ENCODE measurements at places on chromosomes 11 and 22.
A peak's percentile ranks its signal among the peaks of the same experiment; 100 is the strongest.

GRCh38 chr11:8839306-8839956 lies 71.6 kb upstream of the AKIP1 start:
- DNase-seq: no peak

GRCh38 chr22:39170825-39171622 lies 18.5 kb upstream of the CBX7 start:
- peak; percentile 53 for DNase-seq

GRCh38 chr11:36292311-36292722 lies 3.1 kb upstream of the COMMD9 start:
- no peak for DNase-seq

- no peak for DNase-seq
Observed at GRCh38 chr11:33694346-33695050, 6.1 kb downstream of the C11orf91 start.

DNA sequence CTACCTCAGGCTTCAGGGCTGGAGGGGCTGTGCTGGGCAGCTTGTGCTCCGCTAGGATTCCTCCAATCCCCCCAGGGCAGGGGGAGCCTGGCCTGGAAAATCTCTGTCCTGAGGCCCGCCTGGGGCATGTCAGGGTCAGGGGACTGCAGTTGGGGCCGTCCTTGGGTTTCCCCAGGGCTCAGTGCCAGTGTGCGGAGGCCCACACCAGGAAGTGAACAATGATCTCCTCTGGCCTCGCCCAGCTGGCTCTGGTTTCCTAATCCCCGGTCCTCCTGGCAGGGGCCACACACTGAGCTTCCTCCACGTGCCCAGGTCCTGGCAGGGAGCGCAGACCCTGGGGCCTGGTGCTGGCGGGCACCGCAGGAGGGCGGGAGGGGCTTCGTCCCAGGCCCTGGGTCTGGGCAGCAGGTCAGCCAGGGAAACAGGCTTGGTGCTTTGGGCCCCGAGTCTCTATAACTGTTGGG lies 1.4 kb upstream of the MUC2 start:
- DNase-seq: peak; percentile 46

- no peak for DNase-seq
Observed at GRCh38 chr11:130454491-130455252, 6.2 kb downstream of the ADAMTS15 start.

DNA sequence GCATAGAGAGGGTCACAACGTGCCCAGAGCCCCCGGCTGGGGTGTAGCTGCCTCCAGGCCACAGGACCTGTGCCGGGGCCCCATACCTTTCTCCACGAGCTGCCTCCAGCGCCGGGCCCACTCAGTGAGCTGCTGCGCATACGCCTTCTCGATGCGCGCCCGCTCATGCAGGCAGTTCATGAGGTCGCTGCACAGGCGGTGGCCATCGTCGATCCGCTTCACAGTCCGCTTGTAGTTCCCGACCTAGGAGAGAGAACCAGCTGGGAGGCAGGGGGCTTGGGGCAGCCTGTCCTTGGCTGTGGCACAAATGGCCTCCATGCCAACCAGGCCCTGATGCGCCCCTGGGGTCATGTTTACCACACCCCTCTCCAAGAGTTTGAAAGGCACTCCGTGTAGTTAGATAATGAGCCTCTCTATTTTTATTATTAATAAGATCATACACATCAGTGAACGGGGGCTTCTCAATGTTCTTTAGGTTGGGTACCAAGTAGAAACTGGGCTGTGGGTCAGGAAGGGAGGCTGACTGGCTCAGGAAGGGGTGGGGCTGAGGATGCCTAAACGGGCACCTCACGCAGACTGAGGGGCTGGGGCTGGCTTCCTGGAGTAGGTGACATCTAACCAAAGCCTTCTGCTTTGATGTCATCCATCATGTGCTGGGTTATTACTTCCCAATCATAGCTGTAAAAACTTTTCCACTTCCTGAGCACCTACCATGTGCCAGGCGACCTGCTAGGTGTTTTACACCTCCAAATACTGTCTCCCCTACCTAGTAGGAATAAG lies 36.5 kb upstream of the ARFGAP3 start:
- no peak for DNase-seq

DNA sequence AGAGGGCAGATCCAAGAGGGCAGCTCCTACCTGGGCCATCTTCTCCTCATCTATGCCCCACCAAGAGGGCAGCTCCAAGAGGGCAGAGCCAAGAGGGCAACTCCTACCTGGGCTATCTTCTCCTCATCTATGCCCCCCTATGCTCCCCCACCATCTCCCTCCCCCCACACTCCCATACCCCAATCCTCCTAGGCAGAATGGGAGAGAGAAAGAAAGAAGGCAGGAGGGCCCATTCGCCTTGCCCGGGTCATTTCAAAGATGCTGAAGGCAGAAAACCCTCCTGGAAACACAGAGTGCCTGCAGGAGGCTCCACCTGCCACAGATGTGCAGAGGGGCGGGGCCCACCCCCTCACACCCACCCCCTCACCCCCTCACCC lies 78.5 kb downstream of the BUD13 start:
- DNase-seq: no peak

DNA sequence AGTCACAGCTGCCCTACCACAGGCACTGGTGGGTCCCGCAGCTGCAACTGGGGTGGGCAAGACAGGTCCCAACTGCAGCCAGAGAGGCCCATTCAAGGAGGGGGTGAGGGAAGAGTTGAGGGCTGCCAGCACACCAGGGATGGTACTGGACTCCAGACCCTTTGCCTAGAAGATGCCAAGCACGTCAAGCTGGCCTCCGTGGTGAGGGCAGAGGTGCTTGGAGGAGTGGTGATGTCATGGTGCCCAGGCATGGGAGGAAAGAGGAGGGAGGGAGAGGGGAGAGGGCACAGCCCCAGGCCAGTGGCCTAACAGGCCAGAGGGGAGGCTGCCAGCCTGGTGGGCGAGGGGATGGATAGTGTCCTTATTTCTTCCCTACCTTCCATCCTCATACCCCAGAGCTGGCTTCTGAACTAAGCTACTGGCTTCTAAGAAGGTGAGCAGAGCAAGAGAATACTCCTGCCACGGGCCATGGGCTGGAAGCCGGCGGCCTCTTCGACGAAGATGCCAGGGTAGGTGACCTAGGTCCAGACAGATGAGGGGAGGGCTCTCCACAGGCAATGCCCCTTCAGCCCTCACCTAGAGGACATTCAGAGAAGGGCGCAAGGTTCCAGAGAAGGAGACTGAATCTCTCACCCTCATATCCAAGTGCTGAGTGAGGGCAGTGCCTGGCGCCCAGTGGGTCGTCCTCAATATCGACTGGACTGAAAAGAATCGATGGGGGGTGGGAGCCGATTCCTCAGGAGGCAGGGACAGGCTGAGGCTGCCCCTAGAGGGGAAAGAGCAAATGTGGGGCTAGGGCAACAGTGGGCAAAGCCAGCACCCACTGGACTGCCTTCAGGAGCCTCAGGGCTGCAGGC lies 1.8 kb downstream of the SYT7 start:
- DNase-seq: no peak

GRCh38 chr11:100740440-100740839 lies 53.4 kb downstream of the ARHGAP42 start:
- no peak for DNase-seq

GRCh38 chr22:16955081-16955480 lies 52.9 kb downstream of the GAB4 start:
- DNase-seq: no peak

GRCh38 chr22:26481694-26482093 lies 1.9 kb downstream of the HPS4 start:
- DNase-seq: no peak

DNA sequence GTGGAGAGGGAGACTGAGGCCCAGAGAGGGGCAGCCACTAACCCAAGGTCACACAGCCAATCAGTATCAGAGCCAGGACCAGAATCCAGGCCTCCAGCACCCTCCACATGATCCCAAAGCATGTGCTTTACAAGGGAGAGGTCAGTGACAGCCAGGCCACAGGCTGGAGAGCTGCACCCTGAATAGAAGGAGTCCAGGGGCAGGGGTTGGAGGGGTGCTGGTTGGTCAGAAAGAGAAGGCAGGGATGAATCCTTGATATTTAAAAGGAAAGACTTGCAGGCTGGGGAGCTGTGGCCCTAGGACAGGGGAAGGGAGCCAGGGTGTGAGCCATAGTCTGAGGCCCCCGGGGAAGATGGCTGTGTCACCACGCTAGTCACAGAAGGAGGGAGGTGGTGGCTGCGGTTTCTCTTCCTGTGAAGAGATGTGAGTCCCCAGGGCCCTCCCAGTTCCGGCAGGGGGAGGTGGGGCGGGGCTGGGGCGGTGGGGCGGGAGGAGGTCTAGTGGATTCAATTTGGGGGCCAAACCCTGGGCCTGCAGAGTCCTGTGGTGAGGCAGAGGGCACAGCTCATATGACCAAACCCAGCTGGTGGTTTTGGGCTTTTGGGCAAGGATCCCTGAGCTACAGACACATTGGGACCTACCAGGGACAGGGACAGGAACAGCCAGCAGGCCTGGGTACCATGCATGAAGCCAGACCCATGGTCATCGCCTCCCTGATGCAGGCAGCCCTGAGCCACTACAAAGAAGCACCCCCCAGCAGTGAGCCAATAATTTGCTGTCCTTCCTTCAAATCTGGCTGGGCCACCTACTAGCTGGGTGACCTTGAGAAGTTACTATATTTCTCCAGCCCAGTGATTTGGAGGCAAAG lies 14.0 kb downstream of the RAC2 start:
- DNase-seq: no peak

- peak; percentile 32 for DNase-seq
Observed at GRCh38 chr11:43576803-43577521, 103.6 kb upstream of the HSD17B12 start.

DNA sequence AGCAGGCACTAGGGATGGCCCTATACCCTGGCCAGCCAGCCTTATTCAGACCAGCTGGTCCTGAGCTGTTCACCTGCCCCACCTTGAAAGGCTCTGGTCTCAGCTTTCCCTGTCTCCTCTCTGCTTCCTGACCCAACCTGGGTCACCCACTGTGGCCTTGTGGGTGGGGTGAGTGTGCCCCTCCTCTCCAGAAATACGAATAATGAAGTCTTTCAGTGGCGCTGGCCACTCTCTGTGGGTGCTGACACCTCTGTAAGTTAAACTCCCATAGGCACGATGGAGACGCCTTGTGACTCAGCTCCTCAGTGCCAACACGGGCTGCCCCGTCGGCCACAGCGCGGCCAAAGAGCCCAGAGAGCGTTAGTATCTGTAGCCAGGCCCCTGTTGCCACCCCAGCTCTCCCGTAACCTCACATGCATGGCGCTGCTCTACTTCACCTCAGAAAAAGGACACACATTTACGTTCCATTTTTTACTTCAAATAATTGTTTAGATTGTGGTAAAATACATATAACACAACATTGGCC lies 74.6 kb upstream of the SEPTIN5 start:
- DNase-seq: no peak

- DNase-seq: no peak
Observed at GRCh38 chr11:61486011-61486620, 22.4 kb upstream of the LRRC10B start.

DNA sequence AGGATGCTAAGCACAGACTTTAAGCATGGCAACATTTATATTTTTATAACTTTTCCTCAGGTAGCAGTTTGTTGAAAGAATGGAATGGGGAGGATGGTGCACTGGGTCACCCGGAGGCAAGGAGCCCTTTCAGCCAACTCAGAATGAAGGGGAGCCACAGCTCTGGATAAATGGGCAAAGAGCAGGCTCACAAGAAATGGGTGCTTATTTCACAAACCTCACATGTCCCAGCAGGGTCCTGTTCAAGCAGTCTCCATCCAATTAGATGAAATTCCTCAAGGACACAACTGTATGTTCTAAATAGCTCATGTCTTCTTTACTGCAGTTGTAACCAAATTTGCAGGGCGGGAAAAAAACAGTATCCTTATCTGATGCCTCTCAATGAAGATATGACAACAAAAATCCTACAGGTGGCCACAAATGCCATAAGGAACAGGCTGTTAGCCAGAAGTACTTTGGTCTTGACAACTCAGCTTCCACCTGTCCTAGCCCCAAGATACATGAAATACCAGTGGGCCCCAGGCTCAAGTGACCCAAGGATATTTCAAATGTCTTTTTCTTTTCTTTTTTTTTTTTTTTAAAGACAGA lies 48.2 kb downstream of the MAPK1 start:
- DNase-seq: no peak

DNA sequence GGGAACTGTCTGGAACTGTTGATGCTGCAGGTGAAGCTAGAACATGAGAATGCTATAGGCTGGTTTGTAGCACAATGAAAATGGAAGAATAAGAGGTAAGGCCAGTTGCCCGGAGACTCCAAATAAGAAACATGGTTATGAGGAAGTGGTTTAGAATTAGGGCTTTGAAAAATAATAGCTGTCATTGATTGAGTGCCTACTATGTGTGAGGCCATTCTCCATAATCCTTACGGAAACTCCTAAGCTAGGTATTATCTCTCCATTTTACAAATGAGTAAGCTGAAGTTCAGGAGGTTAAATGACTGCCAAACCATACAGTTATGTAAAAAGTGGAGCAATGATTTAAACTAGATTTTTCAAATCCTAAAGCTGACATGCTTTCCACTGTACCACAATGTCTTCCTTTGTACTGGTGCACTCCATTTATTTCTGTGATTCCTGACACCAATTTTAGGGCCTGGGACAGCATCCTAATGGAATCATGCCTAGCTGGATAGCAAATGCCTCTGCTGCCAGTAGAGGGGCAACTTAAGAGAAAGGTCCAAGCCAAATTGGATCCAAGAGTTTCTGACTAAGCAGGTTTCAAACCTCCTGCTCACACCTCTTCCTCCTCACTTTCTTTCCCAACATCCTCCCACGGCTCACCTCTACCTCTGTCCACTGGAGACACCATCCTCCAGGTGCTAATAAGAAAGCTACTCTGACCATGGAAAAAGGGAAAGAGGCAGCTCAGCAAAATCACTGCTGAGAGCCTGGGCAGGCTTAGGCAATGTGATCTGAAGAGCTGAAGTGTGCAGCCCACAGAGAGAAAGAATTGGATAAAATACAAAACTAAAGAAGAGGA lies 46.9 kb upstream of the PICALM start:
- no peak for DNase-seq

DNA sequence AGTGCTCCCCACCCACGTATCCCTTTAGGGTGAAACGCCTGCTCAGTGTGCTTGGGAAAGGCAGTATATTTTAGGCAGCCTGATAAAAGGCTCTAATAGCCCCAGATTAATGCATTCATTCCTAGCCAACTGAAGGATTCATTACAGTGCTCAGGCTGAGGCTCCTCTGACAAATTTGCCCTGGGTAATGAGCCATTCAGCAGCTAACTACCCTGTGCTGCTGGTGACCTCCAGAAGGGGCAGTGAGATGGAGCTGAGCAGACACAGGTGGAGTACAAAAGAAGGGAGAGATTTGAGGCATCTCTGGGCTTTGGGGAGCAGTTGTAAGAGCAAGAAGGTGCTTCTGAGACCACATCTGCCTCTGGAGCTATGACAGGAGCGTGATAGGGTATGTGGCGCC lies 817.0 kb downstream of the NTM start:
- no peak for DNase-seq

Data from HepG2 (cell line).